ENCODE measurements at places on chromosomes 6 and 20. TPM values are rescaled to one million over a fixed set of nuclear protein-coding genes. Genes with fewer than 3 reads are reported as not detected.
A peak's percentile ranks its signal among the peaks of the same experiment; 100 is the strongest.

- no peaks in the 10 kb centered on the region for H3K36me3 ChIP-seq
- peaks cover 12% of the 10 kb centered on the region for H3K4me1 ChIP-seq
- no peak overlapping the region for H3K27ac ChIP-seq
- no peaks in the 10 kb centered on the region for H3K27me3 ChIP-seq
Observed at GRCh38 chr6:22078802-22079545, 217.9 kb downstream of the PRL start.

MAPK13 gene
- total RNA-seq = 12.3 TPM

DNA sequence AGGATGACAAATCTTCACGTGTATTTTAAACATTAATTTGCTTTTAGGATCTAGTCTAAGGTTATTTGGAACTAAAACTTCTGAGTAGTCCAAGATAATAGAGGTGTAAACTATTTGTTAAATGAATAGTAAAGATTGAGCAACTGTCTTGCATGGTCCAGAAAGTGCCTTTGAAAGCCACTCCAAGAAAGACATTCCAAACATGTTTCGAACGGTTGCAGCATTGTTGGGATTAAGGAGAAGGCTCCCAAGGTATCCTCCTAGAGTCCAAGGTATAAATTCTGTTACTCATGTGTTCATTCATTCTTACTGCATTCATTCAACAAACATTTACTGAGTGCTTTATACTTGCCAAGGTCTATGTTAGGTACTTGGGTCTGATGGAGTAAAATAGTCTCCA is 28.8 kb upstream of the MYLK2 start:
- H3K4me3 ChIP-seq = no peak overlapping the region
- H3K36me3 ChIP-seq = peaks cover 63% of the 10 kb centered on the region
- H3K4me1 ChIP-seq = no peaks in the 10 kb centered on the region
- no peak for DNase-seq
- no peak overlapping the region for H3K27ac ChIP-seq

RBBP8NL gene
- 0.66 TPM for total RNA-seq

DNA sequence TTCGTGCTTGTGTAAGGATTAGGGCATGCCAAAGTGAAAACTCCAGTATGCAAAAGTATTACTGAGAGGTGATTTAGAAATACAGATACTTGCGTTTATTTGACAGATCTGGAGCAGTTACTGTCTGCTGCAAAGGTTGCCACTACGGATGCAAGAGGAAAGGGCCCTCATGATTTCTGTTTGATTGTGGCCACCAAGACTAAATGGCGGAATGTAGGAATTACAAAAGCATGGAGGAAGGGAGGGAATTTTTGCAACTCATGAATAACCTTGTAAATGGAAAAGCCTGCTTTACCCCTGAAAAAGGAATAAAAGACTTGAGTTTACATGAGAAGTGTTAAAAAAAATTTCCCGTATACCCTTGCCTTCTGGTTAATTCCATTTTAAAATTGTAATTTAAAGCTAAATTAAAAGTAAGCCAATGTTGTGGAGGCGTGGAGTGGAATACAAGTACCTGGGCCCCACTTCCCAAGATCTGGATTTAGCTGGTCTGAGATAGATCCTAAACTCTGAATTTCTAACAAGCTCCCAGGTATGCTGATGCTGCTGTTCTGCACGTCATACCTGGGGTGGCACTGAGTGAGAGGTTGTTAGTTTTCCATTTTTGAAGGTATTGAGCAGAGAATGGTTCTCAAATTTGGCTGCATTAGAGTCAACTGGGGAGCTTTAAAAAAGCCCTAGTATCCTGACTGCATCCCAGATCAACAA is 56.6 kb upstream of the NKX2-2 start:
- H3K36me3 ChIP-seq = no peaks in the 10 kb centered on the region
- DNase-seq = peak; percentile 80
- H3K4me1 ChIP-seq = peaks cover 37% of the 10 kb centered on the region
- H3K4me3 ChIP-seq = peak overlapping the region; percentile 17

PGC gene
- total RNA-seq = not detected

NDUFAF4 gene
- 59.8 TPM for total RNA-seq

- DNase-seq = peak; percentile 93
- no peak overlapping the region for H3K4me3 ChIP-seq
- no peaks in the 10 kb centered on the region for H3K36me3 ChIP-seq
- H3K27ac ChIP-seq = no peak overlapping the region
Observed at GRCh38 chr6:106339334-106340029, 13.9 kb upstream of the ATG5 start.

- no peaks in the 10 kb centered on the region for H3K27me3 ChIP-seq
- no peaks in the 10 kb centered on the region for H3K36me3 ChIP-seq
- peak overlapping the region; percentile 79 for H3K27ac ChIP-seq
- peaks cover 11% of the 10 kb centered on the region for H3K4me1 ChIP-seq
- DNase-seq = peak; percentile 57
- 0 out of 2 replicates have a peak overlapping the region, but pooled peaks have one; percentile 20 for H3K4me3 ChIP-seq
Observed at GRCh38 chr6:166949528-166950442, 6.6 kb downstream of the RNASET2 start.

GRCh38 chr6:56814802-56815201 is 140.1 kb upstream of the BEND6 start:
- no peaks in the 10 kb centered on the region for H3K36me3 ChIP-seq
- H3K27ac ChIP-seq = no peak overlapping the region
- no peaks in the 10 kb centered on the region for H3K27me3 ChIP-seq

DNA sequence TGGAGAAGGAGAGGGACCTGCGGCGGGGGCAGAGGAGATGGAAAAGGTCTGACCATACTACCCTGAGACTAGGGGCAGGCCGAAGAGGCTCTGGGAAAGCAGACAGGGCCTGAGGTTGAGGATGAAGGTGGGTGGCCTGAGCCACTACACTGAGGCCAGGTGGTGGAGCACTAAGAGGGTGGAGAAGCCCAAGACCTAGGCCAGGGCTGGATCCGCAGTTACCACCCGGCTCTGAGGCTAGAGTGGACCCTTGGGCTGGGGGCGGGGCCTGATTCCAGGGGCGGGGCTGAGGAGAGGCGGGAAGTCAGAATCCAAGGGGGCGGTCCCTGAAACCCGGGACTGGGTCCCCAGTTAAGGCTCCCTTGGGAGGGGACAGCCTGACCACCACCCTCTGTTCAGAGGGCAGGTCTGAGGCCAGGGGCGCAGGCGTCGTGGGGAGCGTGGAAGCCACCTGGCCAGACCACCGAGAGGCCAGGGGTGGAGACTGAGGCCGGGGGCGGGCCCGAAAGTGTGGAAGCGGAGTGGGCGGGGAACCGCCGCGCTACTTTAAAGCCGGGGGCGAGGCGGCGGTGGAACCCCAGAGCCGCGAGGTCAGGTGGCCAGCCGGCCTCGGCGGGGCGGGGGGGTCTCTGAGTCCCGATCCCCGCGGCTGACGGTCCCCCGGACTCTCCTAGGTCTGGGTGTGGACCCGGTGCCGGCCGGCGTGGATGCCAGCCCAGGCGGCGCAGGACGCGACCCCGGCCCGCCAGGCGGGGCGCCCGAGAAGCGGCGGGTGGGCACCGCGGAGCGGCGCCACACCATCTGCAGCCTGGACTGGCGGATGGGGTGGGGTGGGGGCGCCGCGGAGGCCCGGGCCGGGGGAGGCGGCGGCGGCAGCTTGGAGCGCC is 8.3 kb downstream of the CCM2L start:
- H3K4me1 ChIP-seq = peaks cover 18% of the 10 kb centered on the region
- peak overlapping the region; percentile 94 for H3K27ac ChIP-seq
- no peaks in the 10 kb centered on the region for H3K36me3 ChIP-seq

Data from GM23338 (cell line).